NCI-H226 (cell line): ENCODE measurements at places on chromosomes 12 and 14.
A peak's percentile ranks its signal among the peaks of the same experiment; 100 is the strongest.

DNA sequence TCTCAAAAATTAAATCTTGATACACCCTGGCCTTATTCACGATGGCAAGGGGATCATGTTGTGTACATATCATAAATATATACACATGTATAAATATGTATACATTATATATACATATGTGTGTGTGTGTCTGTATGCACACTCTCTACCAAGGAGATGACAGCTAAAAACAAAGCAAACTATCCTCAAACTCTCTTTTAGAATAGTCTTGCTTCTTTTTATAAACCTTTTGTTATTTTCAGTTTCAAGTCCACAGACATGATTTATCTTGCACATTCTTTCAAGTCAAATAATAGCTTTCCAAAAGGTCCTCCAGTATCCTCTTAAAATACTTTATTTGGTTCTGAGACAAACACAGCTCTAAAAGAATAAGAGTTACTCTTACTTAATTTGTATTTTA lies 8.4 kb downstream of the ANO6 start:
- no peak for DNase-seq

DNA sequence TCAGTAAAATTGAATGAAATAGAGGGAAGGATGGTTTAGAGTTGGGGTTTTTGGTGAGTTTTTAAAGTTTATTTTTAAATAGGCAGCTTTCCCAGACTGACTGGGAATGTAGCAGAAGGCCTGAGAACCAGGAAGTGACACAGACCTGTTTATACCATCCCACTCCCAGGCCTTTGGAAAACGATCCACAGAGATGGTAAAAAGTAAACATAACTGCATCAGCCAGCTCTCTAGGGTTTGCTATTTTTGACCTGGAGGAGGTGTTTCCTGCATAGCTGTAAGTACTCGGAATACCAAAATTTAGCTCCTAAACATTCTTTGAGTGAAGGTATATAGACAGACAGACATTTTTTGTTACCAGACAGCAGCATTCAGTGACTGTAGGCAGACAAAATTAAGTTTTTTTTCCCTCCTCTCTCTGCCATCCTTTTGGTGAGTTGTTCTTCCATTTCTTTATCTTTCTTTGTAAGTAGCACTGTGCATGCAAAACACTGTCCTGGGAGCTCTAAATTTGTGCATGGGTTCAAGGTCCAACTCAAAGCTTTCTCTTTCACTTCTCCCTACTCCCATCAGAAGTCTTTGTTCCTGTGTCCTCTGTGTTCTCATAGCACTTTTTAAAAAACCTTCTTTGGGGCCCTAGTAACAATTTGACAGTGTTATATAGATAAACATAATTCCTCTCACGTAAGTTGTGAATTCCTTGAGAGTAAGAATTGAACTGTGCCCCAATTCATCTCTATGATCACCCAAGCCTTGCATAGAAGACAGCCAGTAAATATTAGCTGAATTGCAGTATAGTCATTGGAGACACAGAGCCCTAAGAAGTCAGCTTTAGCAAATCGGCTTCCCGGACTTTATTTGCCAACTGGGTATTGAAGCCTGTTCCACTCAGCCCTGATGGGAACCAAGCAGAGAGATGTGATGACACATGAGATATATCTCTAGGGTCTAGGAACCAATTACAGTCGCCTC lies 37.4 kb downstream of the SUSD6 start:
- peak; percentile 65 for DNase-seq

DNA sequence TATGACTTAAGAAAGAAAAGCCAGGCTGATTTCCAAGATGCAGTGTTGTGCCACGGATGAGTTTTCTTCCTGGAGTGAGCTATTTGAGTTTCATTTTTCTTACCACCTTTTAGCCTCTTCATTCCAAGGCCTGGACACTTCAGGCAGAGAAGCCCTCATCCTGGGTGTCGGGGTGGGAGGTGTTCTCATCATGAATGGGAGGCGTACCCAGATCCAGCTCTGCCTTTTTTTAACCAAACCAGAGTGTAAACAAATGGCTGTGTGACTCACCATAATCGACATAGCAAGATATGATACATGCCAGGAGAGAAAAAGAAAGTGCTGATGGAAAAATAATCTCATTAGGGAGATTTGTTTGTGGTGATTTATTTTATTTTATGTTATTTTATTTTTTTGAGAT lies 79.9 kb downstream of the ARF6 start:
- DNase-seq: peak; percentile 90

DNA sequence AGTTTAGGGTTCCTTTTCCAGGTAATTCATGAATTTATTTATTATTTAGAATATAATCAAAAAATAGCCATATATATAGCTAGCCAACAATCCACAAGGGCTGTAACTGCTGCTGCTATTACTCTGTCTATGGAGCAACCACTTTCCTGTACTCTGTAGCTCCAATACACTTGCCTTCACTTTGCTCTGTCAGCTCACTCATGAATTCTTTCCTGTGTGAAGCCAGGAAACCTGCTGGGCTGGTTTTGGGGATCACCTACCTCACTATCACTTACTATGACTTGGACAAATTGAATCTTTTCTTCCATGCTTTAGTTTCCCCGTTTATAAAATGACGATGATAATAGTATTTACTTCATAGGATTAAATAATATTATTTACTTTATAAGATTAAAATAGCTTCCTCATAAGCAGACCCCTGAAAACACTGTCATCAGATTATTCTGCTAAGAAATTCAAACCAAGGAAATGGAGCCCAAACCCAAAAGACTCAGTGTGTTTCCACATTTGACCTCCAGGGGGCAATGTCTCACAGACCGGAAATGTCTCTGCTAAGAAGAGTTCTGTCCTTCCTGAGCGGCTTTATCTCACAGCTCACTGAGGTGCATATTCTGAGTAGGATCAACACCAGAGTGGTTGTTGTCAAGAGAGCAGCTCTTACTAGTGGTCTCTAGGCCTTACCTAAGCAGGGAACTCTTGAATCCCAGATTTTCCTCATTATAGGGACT lies 457.1 kb downstream of the DAD1 start:
- no peak for DNase-seq

DNA sequence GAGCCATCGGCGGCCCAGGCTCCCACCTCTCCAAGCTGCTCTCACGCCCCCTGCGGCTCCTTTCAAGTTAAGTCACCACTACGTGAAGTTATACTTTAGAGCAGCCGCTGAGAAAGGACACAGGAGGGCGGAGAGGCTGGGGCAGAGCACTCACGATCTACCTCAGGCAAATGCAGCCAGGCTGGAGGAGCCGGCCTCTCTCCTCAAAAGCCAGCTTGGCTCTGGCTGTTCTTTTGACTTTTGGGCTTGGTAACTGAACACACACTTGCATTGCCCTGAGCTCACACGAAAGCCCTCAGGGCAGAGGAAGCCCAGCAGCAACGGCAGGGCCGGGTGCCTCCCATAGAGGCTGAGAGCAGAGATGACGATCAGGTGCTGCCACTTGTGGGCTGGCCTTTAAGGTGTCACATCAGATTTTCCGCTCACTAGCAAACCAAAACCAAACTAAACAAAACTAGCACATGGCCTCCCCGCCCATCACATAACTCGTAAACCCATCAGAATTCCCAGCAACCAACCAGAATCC lies 75.2 kb downstream of the PITPNM2 start:
- no peak for DNase-seq

GRCh38 chr14:71089971-71090370 lies 182.7 kb downstream of the PCNX1 start:
- peak; percentile 53 for DNase-seq

DNA sequence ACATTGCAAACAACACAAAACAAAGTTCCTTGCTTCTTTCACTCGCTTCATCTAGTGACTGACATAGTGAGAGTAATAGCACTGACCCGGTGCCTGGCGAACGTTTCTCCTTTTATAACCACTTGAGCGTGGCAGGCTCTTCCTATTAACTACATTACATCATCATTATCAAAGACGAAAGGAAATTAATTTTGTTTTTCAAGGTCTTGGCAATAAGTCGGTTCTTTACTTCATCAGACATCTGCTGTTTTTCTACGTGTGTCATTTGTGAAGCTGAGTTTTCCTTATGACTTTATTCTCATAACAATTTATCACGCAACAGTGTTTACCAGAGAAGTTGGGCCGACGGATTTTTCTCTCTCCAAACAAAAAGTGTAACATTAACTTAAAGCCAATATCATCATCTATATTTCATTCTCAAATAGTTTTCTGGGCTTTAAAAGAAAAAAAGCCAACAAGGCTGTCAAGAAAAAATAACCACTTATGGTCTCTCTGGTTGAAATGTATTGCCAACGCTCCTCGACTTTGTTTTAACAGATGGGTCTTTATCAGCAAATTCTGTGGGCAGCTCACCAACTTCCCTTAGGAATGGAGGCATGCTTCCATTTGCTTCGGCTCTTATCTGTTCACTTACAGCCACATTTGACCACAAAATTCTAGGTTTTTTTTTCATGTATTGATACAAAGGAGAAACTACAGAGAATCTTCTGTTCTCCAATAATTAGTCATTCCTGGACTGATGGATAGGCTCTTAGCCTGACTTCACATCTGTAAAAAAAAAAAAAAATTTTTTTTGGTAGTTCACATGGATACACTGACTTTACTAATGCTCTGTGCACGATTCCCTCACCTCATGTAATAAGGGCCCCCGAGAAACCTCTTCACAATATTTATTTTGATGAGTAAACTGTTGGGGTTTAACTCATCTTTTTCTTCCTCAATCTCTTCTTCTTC lies 97.1 kb upstream of the CDKN3 start:
- peak; percentile 54 for DNase-seq

- no peak for DNase-seq
These were observed 1.5 kb upstream of the POU6F1 start for GRCh38 chr12:51219322-51219721.

DNA sequence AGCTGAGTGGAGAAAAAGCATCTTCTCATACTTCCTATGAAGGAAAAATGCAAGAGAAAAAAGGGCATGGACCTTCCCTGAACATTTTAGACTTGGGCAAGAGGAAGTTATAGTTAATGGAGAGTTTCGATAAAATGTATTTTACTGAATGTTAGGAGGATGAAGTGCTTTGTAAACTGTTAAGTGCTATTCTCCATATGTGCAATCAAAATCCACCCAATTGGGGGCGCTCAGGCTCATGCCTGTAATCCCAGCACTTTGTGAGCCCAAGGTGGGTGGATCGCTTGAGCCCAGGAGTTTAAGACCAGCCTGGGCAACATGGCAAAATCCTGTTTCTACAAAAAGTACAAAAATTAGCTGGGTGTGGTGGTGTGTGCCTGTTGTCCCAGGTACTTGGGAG lies 1.9 kb upstream of the CNPY2 start:
- no peak for DNase-seq

GRCh38 chr12:76259660-76260389 lies 88.4 kb downstream of the BBS10 start:
- DNase-seq: peak; percentile 74

GRCh38 chr12:5478081-5478706 lies 46.3 kb downstream of the NTF3 start:
- DNase-seq: no peak

- DNase-seq: no peak
These were observed 39.4 kb downstream of the MAP1LC3B2 start for GRCh38 chr12:116598311-116599284.

GRCh38 chr14:52046376-52046917 lies 22.4 kb downstream of the NID2 start:
- no peak for DNase-seq

DNA sequence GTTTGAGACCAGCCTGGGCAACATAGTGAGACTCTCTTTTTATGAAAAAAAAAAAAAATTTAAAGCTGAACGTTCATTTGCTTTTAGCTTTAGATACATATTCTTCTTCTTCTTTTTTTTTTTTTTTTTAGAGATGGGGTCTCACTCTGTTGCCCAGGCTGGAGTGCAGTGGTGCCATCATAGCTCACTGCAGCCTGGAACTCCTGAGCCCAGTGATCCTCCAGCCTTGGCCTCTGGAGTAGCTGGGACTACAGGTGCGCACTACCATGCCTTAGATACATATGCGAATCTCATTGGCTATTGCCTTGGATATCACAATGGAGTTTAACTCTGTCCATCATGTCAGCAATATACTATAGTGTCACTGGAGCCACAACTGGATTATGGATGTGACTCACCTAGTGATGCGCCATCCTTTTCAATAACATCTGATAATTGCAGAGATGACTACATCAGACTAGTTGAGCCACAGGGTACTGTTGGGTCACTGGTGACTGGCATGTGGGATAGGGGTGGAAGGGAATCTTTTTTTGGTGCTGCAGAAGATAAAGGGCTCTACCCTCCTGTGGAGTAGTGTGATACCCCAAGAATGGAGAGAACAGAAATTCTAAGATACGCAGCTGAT lies 2.7 kb upstream of the ADIPOR2 start:
- DNase-seq: no peak

- DNase-seq: no peak
These were observed at the start of gene ABCC9 for GRCh38 chr12:21940549-21941505. ABCC9 (minus strand) TSS chr12:21941426; CDS start chr12:21936674, 4,752 bp downstream.

GRCh38 chr12:7656121-7656520 lies 9.6 kb downstream of the APOBEC1 start:
- no peak for DNase-seq

- DNase-seq: no peak
These were observed 171.6 kb upstream of the PDE3A start for GRCh38 chr12:20196767-20197166.

GRCh38 chr12:109873653-109874052 lies 6.7 kb downstream of the GLTP start:
- DNase-seq: no peak

DNA sequence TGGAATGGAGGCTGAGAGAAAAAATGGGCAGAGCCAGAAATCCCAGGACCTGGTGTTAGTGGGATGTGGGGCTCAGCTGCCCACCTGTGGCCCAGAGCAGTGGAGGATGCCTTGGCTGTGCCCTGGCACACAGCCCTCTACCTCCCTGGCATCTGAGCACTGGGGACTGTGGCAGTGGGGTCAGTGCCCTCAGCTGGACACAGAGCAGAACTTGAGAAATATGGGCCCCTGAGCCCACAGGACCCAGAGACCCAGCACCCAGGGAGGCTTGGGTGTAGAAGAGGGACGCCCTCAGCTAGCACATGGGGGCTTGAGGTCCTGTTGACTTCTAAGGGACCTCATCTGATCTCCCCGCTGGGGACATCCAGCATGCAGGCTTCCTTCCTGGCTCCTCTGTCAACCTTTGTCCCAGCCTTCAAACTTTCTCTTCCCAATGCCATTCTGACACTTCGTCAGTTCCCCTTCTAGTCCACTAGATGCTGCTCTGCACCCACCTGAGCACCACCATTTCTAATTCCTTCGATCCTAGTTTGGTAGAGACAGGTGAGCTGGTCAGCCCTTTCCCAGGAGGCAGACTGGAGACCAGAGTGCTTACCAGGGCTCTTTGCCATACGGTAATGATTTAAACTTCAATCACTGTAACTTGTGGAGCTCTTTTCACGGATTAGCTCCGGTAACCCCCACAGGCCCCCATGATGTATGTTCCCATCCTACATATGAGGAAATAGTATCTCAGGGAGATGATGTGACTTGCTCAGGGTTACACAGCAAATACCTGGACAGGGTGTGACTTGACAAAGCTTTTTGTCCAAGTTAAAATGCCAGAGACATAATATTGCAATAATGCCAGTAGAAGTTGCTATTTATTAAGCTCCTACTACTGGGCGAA lies 143.7 kb downstream of the ASCL4 start:
- DNase-seq: no peak

DNA sequence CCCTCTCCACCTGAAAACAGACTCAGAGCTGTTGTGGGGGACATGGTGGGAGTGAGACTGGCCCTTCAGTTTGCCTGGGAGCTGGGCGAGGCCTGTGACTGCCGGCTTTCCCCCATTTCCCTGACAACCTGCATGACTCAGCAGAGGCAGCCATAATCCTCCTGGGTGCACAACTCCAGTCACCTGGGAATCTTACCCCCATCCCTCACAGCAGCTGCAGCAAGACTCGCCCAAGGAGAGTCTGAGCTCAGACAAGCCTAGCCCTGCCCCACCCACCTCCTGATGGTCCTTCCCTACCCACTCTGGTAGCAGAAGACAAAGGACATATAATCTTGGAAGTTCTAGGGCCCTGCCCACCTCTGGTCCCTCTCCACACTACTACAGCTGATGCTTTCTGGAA lies 207.3 kb upstream of the ARID2 start:
- DNase-seq: no peak
